ENCODE measurements at places on chromosomes 13 and 19. TPM values are rescaled to one million over a fixed set of nuclear protein-coding genes. Genes with fewer than 3 reads are reported as not detected.
A peak's percentile ranks its signal among the peaks of the same experiment; 100 is the strongest.

- no peak for DNase-seq
- H3K27ac ChIP-seq = no peak overlapping the region
Measured at GRCh38 chr13:99339736-99340397, 32.7 kb upstream of the GPR183 start.

The SIGLEC6 gene
- total RNA-seq = 28.9 TPM

DNA sequence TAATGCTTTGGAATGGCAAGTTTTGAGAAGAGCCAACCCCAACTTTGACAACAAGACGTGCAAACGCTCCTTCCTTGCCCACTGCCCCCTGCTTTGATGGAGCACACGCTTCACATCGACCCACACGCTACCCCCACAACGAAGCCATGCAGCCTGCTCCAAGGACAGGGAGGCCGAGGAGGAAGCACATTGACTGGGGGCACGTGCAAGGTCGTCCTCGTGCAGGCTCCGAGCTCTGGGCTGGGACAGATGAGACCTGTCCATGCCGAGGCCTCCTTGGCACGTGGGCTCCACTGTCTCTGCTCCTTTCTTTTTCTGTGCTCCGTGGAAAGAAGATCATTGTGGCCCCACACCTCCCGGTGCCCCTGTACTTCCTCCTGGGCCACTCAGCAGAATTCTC lies 309.0 kb downstream of the TEX29 start:
- no peak for DNase-seq
- no peaks in the 10 kb centered on the region for H3K27me3 ChIP-seq
- H3K4me1 ChIP-seq = no peaks in the 10 kb centered on the region
- no peak overlapping the region for H3K4me3 ChIP-seq
- no peak overlapping the region for H3K27ac ChIP-seq

- H3K36me3 ChIP-seq = no peaks in the 10 kb centered on the region
- DNase-seq = no peak
- H3K27me3 ChIP-seq = no peaks in the 10 kb centered on the region
- no peak overlapping the region for H3K27ac ChIP-seq
Measured at GRCh38 chr13:92460479-92460878, 766.1 kb upstream of the GPC6 start.

GRCh38 chr19:4103080-4103433 lies 20.9 kb downstream of the MAP2K2 start:
- peaks cover 20% of the 10 kb centered on the region for H3K4me1 ChIP-seq
- H3K27ac ChIP-seq = no peak overlapping the region
- H3K27me3 ChIP-seq = no peaks in the 10 kb centered on the region
- no peak overlapping the region for H3K4me3 ChIP-seq

The ZNF845 gene
- total RNA-seq = 17.4 TPM

The LAIR1 gene
- 40.2 TPM for total RNA-seq

DNA sequence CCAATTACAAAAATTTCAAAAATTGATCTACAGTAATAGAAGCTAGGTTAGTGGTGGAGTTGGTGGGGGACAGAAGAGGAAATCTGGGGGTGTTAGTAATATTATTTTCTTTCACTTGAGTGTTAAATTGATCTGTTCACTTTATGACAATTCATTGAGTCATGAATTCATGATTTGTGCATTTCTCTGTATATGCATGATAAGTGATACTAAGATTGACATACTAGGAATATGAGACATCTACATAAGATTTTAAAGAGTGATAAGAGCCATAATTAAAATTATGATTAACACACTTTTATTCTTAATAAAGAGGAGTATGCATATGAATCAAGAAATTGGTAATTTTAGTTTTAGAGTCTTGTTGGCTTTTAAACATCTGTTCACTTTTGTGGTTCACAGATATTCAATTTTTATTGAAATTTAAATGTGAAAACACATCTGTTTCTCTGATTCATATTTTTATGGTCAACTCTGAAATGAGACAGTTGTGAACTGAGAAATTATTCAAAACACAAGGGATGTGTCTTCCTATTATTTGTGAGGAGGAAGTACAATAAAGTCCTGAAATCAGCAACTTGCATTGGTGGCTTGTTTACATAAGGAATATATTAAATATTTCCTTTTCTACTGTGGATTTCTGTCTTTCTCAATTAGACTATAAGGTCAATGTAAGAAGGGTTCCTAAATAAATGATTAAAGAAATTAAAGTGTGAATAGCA lies 196.5 kb downstream of the ITGBL1 start:
- no peak overlapping the region for H3K27ac ChIP-seq
- no peaks in the 10 kb centered on the region for H3K4me1 ChIP-seq
- H3K4me3 ChIP-seq = no peak overlapping the region
- H3K36me3 ChIP-seq = no peaks in the 10 kb centered on the region
- no peak for DNase-seq

DNA sequence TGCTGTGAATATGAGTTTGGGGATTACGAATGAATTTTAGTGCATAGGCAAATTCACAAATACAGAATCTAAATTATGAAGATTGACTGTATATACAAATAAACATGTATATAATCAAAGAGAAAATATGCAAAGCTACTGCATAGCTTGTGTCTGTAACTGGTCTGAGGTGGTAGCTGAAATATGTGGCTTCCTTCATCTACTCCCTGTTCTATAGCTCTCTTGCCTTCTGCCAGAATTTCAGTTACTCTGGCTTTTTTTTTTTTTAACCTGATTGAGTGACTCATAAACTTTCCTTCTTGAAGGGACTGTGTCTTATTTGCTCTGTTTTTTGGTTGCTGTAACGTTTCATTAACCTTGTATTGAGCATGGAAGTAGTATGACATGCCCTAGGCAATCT lies 26.6 kb downstream of the DNAJC3 start:
- H3K36me3 ChIP-seq = no peaks in the 10 kb centered on the region
- no peaks in the 10 kb centered on the region for H3K27me3 ChIP-seq
- no peak overlapping the region for H3K27ac ChIP-seq
- peaks cover 30% of the 10 kb centered on the region for H3K4me1 ChIP-seq

- H3K36me3 ChIP-seq = no peaks in the 10 kb centered on the region
- no peaks in the 10 kb centered on the region for H3K27me3 ChIP-seq
- H3K4me3 ChIP-seq = no peak overlapping the region
- H3K4me1 ChIP-seq = no peaks in the 10 kb centered on the region
Measured at GRCh38 chr13:69600811-69601210, 506.8 kb upstream of the ATXN8OS start.

GRCh38 chr13:35630551-35631275 lies 154.2 kb upstream of the MAB21L1 start:
- no peaks in the 10 kb centered on the region for H3K36me3 ChIP-seq
- DNase-seq = peak; percentile 9
- H3K4me3 ChIP-seq = no peak overlapping the region
- H3K27ac ChIP-seq = no peak overlapping the region

GRCh38 chr13:99228737-99229691 lies 28.4 kb downstream of the UBAC2 start:
- H3K4me1 ChIP-seq = peaks cover 84% of the 10 kb centered on the region
- H3K27ac ChIP-seq = peak overlapping the region; percentile 65
- DNase-seq = peak; percentile 87
- H3K27me3 ChIP-seq = no peaks in the 10 kb centered on the region
- H3K36me3 ChIP-seq = peaks cover 4% of the 10 kb centered on the region
- H3K4me3 ChIP-seq = peak overlapping the region; percentile 39

The THAP8 gene
- total RNA-seq = 4.5 TPM
